ENCODE measurements at places on chromosomes 1 and 21.

DNA sequence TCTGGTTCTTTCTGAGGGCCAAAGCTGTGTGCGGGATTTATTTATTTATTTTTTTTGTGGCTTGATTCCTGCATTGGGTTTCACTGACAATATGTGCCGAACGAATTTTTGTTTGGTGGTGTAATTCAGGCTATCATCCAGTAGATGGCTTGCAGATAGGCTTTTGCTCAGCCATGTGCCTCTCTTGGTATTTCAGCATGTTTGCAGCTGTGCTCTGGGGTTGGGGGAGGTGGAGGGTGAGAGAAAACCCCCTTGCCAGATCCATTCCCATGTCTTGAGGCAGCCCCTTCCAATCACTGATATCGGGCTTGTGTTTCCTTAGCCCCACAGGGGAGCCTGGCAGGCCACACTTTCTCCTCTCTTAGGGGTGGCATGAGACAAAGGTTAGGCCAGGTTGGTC lies 302.4 kb downstream of the PTGER3 start:
- DNase-seq = no peak

DNA sequence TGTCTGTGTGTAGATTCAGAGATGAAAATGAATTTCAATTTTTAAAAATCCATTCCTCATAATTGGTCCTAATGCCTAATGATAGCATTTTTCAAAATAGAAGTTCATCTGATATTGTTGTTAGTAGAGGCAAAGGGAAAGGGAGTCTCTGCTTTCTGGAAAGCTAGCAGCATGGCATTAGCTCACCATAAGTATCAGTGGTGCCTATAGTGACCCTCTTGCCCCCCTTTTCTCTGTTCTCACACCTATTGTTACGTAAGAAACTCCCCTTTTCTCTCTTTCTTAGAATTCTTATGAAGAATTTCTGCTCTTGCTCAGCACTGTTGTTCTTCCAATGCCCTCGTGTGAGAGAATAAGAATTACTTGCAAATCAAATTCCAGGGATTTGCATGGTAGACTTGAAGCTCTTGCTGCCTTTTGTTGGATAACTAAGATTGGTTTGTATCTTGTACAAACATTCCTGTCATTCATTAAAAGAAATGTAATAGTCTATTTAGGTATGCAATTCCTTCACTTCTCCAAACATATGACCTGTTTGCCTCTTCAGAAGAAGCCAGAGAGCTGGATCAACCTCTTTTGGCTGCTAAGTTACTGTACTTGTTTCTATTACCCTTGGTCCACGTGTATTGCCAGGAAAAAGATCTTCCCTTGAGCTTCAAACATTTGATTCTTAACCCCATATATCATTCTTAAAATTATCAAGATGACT lies 69.2 kb upstream of the MAGI3 start:
- no peak for DNase-seq

GRCh38 chr1:21510113-21510493 lies 880 bp downstream of the ALPL start:
- DNase-seq = no peak

- no peak for DNase-seq
These were observed 524.4 kb downstream of the PLPP3 start for GRCh38 chr1:56054959-56055358.

GRCh38 chr1:115229016-115229415 lies 109.0 kb downstream of the NGF start:
- no peak for DNase-seq

GRCh38 chr1:25148673-25149300 lies 83.5 kb downstream of the SYF2 start:
- DNase-seq = no peak

DNA sequence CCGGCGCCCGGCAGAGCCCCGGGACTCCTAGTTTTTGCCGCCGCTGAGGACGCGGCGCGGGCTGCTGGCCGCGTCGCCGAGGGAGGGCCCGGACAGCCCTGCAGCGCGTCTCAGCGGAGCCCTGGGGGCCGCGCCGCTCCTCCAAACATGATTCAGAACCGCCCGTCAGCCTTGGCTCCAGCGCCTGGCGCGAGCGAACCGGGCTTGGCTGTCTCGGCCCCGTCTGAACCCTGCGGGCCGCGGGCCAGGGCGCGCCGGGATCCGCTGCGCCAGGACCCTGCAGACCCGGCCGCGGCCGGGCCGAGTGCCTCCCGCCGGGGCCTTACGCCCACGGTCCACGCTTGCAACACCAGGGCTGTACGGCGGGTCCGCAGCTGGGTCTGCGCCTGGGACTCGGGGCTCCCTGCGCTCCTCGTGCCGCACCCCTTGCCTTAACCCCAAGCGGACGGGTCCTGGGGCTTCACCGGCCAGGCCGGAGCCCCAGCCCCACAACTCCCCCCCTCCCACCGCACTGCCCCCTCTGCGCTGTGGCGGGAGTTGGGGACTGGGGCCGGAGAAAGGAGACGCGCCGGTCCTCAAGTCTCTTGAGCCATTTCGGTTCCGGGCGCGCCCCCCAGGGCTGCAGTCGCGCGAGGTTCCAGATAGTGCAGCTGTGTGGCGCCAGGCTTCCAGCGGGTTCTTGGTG lies 48.4 kb upstream of the CD34 start:
- DNase-seq = peak; percentile 79

DNA sequence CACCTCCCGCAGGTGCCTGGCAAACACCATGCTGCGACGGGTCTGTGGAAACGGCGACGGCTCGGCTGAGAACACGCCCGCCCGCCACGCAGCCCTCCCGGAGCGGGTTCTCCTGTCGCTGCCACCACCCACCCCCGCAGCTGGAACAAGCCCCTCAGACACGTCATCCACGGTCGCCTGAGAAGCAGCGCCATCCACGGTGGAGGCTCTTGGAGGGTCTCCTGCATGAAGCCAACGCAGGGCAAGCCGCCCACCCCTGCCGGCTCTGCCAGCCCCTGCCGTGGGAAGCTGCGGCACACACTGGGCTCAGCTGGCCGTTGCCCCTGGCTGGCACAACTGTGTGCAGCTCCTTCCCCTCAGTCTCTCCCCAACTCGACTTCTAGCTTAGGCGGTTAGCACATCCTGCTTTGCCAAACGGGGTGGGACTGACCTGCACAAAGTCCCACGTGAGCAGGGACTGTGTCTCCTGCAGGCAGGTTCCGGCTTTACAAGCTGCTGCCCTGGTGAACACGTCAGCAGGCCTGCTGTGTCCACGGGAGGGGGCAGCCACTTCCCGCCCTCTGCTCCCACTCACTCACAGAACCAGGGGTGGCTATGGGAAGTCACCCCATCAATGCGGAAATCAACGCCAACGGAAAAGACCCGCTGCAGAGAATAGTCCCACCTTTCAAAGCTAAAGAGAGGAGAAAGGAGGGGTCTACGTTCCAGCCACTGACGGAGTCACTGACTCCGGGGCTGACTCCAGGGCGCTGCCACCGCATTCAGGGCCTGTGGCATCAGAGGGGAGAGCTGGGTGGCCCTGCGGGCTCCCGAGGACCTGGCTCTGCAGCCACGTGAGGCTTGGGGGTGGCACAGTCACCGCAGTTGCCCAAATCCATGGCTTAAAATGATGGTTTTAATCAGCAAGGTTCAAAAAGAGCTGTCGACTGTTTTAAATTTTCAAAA lies 10.3 kb downstream of the POFUT2 start:
- DNase-seq = no peak

DNA sequence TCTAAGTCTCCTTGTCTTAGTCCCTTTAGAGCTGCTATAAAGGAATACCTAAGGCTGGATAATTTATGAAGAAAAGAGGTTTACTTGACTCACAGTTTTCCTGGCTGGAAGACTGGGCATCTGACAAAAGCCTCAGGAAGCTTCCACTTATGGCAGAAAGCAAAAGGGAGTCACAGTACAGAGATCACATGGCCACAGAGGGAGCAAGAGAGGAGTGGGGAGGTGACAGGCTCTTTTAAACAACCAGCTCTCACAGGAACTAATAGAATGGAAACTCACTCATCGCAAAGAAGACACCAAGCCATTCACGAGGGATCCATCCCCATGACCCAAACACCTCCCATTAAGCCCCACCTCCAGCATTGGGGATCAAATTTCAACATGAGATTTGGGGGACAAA lies 68.8 kb downstream of the DDAH1 start:
- no peak for DNase-seq

DNA sequence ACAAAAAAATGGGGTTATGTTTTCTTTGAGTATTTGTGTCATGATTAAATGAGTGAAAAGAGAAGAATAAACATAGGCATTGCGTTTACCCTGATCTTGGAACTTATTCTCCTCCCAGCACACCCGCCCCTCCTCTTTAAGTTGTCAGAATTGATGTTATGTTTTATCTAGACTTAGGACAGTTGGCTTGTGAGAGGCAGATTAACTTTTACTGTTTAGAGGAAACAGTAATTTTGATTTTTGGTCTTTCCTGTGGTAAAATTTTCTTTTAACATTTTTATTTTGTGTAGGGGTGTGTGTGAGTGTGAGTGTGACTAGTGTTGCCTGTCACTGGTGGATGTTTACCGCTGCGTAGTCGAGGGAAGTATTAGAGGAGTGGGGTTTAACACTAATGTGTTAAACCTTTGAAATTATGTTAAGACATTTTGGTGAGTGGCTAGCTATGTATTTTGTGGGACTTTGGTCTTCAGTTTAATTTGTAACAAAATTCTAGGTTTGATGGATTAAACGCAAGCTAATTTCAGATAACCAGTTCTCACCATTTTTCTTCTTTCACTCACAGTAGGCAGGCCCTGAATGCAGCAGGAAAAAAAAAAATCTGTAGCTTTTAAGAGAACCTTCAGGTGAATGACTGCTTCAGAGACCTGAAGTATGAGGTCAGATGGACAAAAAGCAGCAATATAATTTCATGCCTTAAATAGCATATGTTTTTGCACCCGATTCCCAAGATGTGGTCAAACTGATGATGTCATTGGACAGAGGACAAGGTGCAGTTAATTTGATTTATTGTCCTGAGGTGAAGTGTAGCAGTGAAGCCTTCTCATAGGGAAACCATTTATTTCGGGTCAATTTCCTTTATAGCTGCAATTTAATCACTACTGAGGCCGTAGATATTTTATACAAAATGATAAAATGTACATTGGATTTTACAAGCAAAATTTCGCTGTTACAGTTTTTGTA lies 2.7 kb downstream of the POU2F1 start:
- no peak for DNase-seq

DNA sequence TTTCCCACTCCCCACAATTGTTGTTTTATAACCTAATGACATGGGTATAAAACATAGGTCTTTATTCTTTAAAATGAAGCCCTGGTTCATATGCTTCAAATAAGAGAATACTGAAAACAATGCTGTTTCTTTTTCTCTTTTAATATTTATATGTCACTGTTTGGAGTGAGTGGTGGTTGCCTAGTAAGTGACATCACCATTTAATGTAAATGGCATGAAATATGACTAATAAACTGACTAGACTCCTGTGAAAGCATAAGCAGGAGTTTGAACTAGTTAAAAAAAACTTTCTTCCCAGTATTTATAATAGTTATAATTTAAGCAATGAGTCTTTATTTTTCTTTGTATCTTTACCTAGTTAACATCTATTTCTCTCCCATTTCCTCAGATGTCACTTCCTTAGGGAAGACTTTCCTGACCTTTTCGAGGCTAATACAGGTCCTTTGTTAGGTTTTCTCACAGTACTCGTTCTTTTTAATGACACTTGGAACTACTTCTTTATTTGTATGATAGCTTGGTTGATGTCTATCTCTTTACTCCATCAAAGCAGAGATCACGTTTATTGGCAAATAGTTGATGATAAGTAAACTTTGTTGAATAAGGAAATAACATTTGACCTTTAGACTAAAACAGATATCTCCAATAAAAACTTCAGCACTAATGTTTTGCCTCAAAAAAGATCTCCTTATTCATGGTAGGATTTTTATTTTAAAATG lies 105.4 kb upstream of the PDC start:
- peak; percentile 15 for DNase-seq

GRCh38 chr21:30194701-30195299 lies 21.1 kb downstream of the CLDN8 start:
- no peak for DNase-seq

DNA sequence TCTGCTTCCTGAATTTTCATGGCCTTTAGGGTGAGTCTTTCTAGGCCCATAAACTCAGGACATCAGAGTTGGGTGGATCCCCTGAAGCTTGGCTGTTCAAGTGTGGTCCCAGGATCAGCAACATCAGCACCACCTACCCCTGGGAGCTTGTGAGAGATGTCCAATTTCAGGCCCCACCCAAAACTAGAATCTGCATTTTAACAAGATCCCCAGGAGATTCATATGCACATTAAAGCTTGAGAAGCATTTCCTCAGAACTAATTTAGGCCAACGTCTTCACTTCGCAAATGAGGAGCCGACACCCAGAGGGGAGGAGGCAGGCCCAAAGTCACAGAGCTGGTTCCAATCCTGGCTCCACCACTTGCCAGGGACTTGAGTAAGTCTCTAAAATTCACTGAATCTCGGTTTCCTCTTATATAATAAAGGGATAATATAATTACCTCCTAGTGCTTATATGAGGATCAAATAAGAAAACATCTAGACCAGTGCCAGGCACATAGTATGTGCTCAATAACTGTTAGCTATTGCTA lies 10.3 kb upstream of the PHLDA3 start:
- no peak for DNase-seq

DNA sequence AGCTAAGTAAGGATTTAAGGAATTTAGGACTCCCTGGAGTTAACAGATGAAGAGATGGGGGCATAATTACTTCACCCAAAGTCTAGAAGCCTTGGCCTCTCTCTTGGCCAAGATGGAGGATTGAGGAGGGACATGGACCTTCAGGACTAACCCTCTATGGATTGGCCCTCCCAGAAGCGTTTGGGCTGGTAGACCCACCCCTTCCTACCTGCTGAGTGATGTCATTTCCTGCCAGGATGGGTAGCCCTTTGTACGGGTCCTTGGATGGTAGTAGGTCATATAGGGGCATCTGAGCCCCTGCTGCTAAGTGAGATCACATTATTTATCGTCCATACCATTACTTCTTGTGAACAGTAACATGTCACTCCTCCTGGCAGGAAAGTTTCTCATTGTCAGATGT lies 17.7 kb downstream of the LURAP1 start:
- DNase-seq = no peak

DNA sequence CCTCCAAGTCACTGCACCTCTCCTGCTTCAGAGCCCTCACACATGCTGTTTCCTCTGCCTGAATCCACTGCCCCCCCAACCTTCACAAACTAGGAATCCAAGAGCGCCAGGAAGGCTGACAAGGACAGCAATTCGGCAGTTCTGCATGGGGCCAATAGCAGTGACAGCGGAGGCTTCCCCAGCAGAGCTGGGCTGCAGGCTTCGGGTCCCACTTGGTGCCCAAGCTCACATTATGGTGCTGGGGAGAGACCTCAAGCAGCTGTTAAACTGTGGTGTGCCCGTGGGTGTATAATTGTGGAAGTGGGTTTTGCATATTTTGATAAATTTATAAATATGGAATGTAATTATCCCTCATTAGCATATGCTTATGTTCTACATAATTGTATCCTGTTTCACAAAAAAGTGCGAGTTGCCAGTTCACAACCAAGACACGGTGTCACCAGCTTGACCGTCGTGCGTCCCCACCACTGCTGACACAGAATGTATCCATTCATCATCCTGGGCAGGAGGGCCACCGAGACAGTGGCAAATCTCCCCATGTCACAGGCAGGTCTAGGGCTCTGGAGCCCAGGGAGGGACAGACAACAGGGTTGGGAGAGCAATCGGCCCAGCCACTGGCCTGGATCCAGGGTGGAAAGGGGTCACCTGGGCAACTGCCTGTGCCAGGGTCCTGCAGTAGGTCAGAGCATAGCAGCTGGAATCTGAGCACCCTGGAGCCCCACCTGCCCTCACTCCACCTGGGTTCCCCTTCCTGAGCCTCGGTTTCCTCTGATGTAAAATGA lies 81.6 kb downstream of the MATN1 start:
- DNase-seq = no peak

Measured in hepatic stellate cell (primary cell).